Foreskin keratinocyte (primary cell): ENCODE measurements at places on chromosomes 5 and 9. TPM values are rescaled to one million over a fixed set of nuclear protein-coding genes. Genes with fewer than 3 reads are reported as not detected.

Gene CEMIP2
- polyA plus RNA-seq: 14.7 and 17.4 TPM in 2 replicates

- DNase-seq: no peak
These were observed 1.1 kb upstream of the ADAMTSL1 start for GRCh38 chr9:18472841-18473251.

Gene PLCXD3
- not detected in 2 replicates for polyA plus RNA-seq

- DNase-seq: no peak
These were observed 330.3 kb upstream of the IRX1 start for GRCh38 chr5:3265131-3265885.

GRCh38 chr9:76733096-76733495, 31.1 kb upstream of the PCA3 start:
- DNase-seq: no peak

DNA sequence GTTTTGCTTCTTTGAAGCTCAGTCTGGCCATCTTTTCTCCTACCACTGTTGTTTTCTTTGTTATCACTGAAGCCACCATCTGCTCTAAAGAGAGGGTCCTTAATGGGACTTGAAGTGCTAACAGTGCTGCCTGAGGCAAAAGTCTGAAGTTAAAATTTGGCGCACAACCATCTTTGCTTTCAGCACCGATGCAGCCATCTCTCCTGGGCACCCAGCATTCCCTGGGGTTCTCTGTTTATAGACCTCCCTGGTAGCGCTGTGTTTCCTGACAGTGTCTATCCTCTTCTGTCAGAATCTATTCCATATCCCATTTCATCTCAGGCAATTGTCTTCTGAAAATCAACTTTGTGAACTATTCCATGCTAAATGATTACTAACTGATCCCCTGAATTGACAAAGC, 491.5 kb upstream of the MPDZ start:
- DNase-seq: no peak
